Right lobe of liver (tissue), 6 donors: ENCODE measurements at places on chromosomes 16 and 17.

- no peak for DNase-seq
Measured at GRCh38 chr16:60703096-60703495, 1333.1 kb downstream of the CDH8 start.

DNA sequence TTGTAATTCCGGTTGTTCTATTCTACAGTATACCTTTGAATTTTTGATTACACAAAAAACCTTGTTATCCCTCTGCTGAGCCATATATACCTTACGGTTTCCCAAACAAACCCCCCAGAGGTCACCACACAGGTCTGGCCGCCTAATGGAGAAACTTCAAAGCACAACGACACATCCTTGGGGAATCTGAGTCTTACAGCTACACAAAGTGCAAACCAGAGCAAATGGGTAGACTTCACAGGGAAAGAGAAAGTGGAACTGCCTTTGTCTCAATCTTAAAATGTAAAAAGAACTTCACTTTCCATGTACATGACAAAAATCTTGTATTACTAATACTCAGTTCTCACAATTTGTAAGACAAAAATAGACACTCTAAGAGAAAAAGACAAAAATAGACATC lies 2.7 kb downstream of the FBXO31 start:
- DNase-seq = no peak

- DNase-seq = no peak
Measured at GRCh38 chr17:68431661-68432071, 25.6 kb downstream of the WIPI1 start.

DNA sequence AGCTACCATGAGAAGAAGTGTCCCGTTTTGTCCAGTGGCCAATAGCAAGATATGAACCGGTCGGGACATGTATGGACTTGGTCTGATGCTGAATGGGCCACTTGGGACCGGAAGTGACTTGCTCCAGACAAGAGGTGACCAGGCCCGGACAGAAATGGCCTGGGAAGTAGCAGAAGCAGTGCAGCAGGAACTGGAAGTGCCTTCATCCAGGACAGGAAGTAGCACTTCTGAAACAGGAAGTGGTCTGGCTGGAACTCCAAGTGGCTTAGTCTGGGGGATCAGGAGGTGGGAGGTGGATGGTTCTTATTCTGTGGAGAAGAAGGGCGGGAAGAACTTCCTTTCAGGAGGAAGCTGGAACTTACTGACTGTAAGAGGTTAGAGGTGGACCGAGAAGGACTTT lies 5.3 kb downstream of the EFNB3 start:
- DNase-seq = no peak

GRCh38 chr16:86122681-86123342 lies 223.8 kb downstream of the IRF8 start:
- no peak for DNase-seq

GRCh38 chr17:82548681-82549303 lies 29.3 kb downstream of the FOXK2 start:
- peak; percentile 39 for DNase-seq

GRCh38 chr16:66432429-66432828 lies 5.3 kb downstream of the BEAN1 start:
- no peak for DNase-seq

- no peak for DNase-seq
Measured at GRCh38 chr17:927611-928461, 51.7 kb downstream of the NXN start.

DNA sequence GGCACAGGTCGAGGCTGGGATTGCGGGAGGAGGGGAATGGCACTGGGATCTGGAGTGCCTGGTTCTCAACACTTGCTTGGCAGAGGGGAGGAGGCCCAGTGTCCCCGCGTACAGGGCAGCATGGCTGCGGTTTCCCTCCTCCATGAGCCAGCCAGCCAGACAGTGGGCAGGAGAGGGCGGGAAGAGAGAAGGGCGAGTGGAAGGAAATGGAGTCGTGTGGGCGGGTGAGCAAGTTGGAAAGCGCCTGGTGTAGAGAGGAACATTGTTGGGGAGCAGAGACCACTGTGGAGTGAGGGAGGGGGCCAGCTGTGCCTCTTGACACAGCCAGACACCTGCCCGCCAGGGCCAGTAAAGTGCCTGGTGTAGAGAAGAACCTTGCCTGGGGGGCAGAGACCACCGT lies 130.5 kb downstream of the OR1D5 start:
- DNase-seq = no peak

DNA sequence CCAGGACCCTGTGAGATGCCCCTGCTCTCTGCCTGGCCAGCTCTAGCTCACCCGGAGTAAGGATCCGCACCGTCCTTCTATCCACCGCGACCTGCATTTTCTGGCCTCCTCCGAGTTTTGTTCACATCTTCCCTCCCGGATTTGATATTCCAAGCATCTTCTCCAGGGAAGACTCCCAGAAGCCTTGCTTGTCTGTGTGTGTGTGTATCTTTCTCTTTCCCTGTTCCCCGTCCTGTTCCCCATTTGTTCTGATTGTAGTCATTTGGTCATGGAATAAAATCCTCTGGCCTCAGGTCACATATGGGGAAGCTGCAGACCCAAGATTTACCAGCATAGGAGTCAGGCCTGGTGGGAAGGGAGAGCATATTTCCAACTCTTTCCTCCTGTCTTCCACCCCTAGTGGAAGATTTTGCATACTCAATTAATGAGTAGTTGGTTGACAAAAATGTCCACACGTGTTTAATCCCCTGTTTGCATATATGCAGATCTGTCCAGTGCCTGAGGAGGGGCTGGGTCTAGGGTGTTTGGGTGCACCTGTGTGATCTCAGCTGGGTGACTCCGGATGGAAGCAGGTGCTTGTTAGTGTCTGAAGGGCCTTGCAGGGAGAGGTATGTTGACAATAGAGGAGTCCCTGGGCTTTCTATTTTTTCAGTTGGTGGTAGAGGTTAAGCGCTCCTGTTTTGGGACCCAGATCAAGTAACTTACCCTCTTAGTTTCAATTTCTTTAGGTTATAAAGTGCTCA lies 1.9 kb downstream of the PRAC1 start:
- DNase-seq = no peak

DNA sequence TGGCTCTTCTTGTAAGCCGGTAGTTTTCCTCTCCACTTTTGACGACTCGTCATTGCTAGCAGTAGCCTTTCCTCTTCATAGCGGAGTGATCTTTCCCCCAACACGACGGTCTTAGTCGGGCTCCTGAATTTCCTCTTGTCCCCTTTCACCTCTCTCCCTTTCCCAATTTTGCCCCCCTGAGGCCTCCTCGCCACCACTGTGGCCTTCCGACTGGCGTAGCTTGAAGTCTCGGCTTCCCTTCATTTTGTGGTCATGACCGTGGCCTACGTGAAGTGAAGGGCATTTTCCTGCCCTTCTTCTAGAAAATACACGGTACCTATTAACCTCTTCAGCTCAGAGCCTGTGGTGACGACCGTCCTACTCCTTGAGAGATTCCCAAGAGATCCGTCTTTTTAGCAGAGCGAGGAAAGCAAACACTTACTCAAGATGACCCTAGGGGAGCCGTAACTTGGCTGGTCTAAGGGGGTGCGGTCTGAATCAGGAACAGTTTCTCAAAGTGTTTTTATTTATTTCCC lies 787 bp downstream of the PRKAR1A start:
- DNase-seq = no peak

DNA sequence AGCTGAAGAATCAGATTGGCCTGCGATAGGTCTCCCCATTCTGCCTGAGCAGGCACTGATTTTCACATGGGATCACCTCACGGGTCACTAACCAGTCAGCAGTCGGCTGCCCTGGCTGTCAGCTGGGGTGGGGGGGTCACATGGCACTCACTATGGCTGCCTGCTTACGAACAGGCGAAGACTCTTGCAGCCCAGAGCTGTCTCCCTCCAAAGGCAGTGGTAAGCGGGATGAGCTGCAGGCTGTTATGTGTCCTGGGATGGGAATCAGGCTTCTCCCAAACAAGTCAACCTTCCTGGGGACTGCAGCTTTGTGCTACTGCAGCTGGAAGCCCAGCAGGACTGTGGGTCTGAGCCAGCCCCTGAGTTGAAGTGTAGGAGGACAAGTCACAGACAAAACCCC lies 29.0 kb upstream of the ADORA2B start:
- no peak for DNase-seq

- no peak for DNase-seq
Measured at GRCh38 chr16:6356911-6357310, 975.7 kb upstream of the RBFOX1 start.

- DNase-seq = no peak
Measured at GRCh38 chr17:62724398-62725146, 83.5 kb downstream of the MARCHF10 start.

DNA sequence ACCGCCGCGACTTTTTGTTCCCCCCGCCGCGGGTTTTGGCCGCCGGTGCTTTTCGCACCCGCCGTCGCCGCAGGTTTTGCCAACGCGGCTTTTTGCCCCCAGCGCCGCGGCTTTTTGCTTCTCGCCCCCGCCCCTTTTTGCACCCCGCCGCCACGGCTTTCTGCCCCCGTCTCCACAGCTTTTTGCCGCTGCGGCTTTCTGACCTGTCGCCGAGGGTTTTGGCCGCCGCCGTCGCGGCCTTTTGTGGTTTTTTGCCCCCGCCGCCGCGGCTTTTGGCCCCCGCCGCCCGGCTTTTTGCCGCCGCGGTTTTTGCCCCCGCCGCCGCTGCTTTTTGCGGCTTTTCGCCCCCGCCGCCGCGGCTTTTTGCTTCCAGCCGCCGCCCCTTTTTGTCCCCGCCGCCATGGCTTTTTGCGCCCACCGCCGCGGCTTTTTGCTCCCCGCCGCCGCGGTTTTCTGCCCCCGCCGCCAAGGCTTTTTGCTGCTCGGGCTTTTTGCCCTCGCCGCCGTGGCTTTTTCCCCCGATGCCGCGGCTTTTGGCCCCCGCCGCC lies 151.1 kb downstream of the KCNJ18 start:
- peak; percentile 48 for DNase-seq

DNA sequence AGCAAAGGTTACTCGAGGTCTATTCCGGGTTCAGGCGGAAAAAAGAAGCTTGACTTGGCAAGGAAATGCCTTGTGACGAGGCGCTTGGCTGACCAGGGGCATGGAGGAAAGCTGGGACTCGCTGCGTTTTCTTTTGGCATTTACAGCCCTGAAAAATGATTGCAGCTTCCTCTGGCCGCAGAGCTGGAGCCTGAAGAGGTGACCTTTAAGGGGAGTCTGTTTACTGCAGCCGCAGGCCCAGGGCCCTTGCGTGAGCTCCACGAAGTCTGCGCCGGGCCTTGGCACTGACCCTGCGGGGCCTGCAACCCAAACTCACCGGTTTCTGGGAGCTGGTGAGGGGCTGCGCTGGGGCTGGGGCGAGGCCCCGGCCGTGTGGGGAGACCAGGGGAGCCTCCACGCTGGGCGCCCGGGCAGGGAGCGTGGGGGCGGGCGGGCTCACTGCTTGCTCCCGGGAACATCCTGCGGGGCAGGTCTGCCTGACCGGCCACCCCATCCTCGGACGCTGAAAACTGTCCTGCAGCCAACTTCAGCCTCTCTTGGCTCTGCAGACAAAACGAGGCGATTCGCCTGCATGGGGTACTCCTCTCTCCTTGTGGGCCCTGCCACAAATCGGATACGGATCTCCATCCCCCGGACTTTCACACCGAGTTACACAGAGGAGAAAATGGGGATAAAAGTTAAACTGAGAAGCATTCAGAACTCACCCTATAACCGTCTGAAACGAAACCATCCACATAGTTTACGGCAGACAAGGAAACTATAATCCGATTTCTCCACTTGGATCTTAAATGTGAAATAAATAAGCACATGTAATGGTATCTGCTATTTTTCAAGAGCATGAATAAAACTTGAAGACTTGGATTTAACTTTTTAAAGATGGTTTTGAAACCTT lies 206.3 kb upstream of the FOXF1 start:
- no peak for DNase-seq

DNA sequence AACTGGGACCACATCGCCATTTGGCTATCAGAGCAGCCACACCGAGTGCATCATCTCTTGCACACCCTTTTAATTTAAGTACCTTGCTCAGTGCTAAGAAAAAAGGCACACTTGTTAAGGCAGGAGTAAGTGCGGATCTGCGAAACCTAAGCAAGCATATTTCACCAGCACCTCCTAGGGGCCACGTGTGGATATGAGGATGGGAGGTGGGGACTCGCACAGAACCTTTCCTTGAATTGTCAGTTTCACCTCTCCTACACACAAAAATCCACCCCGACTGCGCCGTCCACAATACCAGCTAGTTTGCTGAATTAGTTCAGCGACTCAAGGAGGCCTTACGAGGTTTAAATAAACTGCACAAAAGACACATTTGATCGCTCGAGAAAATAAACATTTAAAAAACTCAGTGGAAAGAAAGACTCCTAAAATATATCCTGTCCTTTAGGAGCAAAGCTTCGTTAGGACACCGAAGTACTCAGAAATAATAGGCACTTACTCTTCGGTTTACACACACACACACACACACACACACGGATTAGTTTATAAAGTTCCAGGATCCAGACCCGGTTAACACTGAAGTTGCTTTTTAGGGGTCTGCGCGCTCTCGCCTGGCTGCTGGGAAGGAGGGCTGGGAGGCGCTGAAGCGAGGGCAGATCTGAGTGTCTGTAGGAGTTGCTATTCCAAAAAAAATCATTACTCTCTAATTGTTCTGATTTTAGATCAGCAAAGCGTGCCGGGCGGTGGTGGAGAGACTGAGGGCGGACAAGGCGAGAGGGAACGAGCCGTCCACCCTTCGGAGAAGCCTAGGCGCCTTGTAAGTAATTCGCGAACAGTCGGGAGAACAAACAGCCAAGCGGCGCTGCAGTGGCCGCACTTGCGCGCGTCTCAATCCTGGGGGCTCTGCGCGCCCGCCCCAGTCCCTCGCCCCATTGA lies 1.0 kb upstream of the KCNJ2 start:
- DNase-seq = peak; percentile 37

DNA sequence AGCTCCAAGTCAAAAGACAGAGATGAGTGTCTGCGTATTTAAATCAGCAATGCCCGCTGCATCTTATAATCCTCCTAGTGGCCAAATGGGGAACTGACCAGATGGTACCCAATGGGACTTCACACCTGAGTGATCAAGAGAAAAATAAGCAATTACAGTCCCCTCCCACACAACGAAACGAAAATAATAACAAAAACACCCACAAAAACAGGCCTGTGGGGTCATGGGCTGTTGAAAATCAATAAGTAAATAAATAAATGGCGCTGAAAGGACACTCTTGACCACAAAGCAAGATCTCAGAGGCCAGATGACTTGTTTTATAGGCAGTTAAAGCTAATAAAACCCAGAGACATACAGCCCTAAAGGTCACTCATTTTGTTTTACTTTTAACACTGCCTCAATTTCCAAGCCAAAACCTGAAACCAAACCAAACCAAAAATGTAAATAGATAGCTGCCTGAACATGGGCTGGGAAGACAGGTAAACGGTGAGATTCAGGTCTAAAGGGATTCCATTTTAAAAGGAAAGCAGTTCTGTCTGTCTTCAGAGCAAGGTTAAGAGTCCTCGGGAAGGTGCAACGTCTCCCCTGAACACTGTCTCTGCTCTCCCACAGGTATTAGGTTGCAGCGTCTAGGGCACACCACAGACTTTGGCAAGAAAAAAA lies 1.3 kb downstream of the ZNF821 start:
- DNase-seq = peak; percentile 69
